Stimulated activated CD8-positive, alpha-beta memory T cell treated with anti-CD3 and anti-CD28 coated beads, Interleukin-7, amount 100 ng/mL, for 1 hour (primary cell): ENCODE measurements at places on chromosomes 1 and 21.
A peak's percentile ranks its signal among the peaks of the same experiment; 100 is the strongest.

GRCh38 chr1:43648876-43649477 lies 972 bp upstream of the KDM4A start:
- DNase-seq: no peak

DNA sequence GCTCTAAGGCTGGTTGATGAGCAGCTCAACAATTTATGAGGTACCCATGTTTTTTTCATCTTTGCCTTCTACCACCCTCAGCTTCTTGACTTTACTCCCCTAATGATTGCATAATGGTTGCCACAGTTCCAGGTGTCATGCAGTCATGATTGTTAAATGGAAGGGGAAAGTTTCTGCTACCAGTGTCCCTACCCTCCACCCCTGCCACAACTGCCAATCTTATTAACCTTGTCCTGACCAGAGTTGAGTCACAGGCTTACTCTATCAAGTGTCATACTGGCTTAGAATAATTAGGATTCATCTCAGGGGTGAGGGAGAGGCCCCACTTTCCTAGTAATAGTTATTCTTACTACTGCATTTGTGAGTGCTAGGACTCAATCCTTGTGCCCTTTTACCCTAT lies 7.9 kb upstream of the FUBP1 start:
- DNase-seq: no peak

DNA sequence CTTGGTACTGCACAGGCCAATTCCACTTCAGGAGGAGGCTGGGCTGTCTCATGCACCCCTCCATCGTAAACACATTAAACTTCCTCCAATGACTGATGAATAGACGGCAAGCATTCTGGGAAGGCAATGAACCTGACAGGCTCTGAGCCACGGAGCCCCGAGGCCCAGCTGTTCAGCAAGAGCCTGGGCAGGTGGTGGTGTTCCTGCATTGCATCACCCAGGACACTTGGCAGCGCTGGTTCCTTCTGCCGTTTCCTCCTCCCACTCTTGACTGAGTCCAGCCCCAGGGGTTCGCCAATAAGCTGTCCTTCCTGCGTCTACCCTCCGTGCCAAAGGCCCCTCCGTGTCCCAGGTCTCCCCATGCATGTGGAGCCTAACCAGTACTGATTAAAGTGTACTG lies 109.8 kb downstream of the JAK1 start:
- DNase-seq: no peak

DNA sequence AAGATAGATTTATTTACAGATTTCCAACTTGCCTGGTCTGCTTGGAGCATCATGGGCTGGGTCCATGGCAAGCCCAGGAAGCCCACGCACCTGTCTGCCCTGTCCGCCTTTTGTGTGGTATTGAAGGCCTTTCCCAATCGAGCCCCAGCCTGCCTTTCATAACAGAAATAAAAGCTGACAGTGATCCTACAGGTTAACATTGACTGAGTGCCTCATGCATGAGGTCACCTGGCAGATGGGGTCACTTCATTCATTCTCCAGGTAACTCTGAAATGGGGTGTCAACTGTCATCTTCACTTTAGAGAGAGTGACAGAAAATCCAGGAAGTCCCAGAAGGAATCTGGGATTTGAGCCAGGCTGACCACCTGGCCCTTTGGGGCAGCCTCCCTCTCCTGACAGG lies 36.3 kb upstream of the CASZ1 start:
- no peak for DNase-seq

- DNase-seq: no peak
These were observed 97.5 kb downstream of the ZNF326 start for GRCh38 chr1:90092441-90092840.

GRCh38 chr1:232996143-232996542 lies 45.7 kb downstream of the NTPCR start:
- no peak for DNase-seq

DNA sequence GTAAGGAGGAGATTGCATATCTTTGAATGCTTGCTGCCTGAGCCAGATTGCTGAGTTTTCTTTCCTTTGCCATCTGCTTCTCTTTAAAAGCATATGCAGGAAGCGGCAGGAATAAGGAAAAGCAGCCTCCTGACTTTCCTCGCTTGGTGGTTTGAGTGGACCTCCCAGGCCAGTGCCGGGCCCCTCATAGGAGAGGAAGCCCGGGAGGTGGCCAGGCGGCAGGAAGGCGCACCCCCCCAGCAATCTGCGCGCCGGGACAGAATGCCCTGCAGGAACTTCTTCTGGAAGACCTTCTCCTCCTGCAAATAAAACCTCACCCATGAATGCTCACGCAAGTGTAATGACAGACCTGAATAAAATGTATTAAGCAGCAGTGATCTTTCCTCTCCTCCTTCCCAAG lies 1.5 kb downstream of the CORT start:
- no peak for DNase-seq

DNA sequence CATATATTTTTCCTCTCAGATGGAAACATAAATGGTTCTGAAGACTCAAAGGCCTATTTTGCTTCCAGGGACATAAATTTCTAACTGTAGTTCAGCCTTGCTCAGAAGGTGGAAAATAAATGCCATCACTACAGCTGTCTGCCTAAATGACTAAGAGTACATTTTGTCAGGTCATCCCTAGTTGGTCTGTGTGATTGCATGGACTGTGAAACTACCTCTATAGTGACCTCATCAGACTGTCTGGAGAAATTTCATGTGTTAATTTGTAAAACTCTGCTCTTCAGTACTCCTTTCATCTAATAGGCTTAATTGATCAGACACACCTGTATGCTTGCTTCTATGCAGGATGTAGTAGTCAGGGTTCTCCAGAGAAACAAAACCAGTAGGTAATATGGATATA lies 886.9 kb downstream of the AMY1C start:
- DNase-seq: no peak

- peak; percentile 64 for DNase-seq
These were observed 17.3 kb downstream of the CRYBG2 start for GRCh38 chr1:26336477-26337205.

DNA sequence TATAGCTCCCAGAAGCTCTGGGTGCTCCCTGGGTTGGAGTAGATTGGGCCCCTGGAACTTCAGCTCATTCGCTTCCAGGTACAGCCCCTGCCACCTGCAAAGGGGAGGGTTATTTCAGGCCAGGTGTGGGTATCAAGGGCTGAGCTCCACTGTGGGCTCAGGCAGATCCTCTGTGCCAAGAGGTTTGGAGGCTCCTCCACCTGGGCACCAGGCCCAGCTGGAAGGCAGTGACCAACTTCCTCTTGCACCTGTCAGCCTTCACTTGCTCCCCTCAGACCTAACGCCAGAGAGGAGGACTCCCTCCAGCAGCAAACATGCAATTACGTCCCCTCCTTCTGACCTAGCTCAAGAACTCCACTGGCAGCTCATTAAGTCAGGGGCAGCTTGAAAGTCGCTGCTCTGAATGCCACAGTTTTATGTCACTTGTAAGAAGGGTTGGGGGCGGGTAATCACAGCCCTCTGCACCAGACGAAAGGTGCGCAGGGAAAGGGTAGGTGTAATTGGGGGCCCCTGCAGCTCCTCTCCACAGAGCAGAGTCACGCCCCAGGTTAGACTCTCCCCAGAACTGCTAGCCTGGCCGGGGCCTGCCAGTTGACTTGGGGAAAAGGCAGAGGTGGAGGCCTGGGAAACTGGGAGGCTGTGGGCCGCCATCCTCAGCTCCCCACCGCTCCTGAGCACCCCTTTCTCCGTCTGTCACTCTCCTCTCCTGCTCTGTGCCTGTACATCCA lies 125.0 kb upstream of the TMPRSS2 start:
- no peak for DNase-seq

- DNase-seq: no peak
These were observed 110.8 kb upstream of the RUNX1 start for GRCh38 chr21:35159881-35160280.

- no peak for DNase-seq
These were observed 35.2 kb downstream of the SLC45A1 start for GRCh38 chr1:8352886-8353785.

GRCh38 chr1:47756411-47756810 lies 240.8 kb downstream of the TRABD2B start:
- DNase-seq: no peak

DNA sequence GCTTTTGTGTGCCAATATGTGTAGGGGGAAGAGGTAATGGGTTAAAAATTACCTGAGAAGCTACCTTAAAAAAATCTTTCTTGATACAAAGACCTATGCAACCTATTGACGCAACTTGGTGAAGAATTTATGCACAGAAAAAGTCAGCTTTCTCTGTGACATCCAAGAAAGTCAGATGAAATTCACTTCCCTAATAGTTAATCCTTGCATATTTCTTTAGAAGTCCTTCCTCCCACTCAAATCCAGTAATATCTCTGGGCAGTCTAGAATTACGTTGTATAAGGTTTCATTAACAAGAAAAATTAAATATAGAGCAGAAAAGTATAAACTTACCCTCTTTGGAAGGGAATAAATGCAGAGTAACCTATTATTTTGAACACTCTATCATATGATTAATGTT lies 2.9 kb downstream of the UBAP2L start:
- no peak for DNase-seq

- no peak for DNase-seq
These were observed 44.0 kb downstream of the PLPP3 start for GRCh38 chr1:56535362-56535761.

- no peak for DNase-seq
These were observed 7.5 kb downstream of the NGF start for GRCh38 chr1:115330480-115331013.

DNA sequence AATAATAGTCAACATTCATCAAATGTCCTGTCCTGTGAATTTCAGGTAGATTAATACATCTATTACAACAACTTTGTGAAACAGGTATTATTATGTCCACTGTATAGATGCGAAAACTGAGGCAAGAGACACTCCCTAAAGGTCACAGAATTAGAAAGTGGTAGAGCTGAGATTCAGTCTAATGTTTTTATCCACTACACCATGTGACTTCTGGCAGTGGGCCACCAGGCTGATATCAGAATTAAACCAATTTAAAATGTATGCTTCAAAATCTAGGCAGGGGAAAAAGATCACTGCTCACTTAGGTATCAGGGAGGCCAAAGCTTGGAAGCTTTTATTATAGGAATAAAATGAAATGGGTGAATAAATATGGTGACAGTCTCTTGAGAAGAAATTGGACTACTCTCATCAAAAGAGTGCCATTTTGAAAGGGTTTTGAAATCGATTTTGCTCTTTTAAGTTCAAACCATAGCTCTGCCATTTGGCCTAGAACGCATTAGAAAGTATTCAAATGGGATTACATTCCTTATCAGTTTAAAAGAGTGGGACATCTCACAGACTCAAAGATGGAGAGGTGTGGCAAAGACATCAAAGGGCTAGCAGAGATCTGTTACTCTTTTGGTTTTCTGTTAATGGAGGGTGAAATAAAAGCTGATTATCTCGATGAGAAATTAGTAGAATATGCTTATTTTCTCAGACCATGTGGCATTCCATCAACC lies 1.9 kb downstream of the DDAH1 start:
- DNase-seq: no peak

DNA sequence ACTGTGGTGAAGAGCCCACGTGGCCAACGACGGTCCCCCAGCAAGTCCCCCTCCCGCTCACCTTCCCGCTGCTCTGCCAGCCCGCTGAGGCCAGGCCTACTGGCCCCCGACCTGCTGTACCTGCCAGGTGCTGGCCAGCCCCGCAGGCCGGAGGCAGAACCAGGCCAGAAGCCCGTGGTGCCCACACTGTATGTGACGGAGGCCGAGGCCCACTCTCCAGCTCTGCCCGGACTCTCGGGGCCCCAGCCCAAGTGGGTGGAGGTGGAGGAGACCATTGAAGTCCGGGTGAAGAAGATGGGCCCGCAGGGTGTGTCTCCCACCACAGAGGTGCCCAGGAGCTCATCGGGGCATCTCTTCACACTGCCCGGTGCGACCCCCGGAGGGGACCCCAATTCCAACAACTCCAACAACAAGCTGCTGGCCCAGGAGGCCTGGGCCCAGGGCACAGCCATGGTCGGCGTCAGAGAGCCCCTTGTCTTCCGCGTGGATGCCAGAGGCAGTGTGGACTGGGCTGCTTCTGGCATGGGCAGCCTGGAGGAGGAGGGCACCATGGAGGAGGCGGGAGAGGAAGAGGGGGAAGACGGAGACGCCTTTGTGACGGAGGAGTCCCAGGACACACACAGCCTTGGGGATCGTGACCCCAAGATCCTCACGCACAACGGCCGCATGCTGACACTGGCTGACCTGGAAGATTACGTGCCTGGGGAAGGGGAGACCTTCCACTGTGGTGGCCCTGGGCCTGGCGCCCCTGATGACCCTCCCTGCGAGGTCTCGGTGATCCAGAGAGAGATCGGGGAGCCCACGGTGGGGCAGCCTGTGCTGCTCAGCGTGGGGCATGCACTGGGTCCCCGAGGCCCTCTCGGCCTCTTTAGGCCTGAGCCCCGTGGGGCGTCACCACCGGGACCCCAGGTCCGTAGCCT lies 46.8 kb downstream of the TRIM11 start:
- DNase-seq: no peak

GRCh38 chr1:245797592-245798348 lies 643.0 kb downstream of the KIF26B start:
- DNase-seq: no peak

DNA sequence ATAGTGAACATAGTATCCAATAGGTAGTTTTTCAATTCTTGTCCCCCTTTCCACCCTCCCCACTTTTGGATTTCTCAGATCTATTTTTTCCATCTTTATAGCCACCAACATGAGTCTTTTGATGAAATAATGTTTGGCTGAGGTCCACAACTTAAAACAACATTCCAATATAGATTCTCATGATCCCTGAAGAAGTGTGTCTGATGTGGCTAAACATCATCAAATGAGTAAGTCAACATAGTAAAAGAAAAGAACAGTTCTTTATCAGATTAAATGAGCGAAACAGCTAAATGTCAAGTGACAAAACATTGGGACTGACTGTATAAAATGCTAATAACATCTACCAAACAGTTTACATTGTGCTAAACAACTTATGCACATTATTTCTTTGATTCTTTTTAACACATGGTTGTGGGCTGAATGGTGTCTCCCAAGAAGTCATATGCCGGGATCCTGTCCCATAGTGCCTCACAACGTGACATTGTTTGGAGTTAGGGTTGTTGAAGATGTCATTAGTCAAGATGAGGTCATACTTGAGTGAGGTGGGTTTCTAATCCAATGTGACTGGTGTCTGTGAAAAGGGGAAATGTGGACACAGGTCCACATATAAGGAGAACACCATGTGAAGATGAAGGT lies 453.6 kb downstream of the LTN1 start:
- no peak for DNase-seq

- no peak for DNase-seq
These were observed 6.0 kb upstream of the LINGO4 start for GRCh38 chr1:151811181-151811580.
